Right atrium auricular region (tissue), 2 donors: ENCODE measurements at places on chromosomes 3 and 15. TPM values are rescaled to one million over a fixed set of nuclear protein-coding genes. Genes with fewer than 3 reads are reported as not detected.
A peak's percentile ranks its signal among the peaks of the same experiment; 100 is the strongest.

DNA sequence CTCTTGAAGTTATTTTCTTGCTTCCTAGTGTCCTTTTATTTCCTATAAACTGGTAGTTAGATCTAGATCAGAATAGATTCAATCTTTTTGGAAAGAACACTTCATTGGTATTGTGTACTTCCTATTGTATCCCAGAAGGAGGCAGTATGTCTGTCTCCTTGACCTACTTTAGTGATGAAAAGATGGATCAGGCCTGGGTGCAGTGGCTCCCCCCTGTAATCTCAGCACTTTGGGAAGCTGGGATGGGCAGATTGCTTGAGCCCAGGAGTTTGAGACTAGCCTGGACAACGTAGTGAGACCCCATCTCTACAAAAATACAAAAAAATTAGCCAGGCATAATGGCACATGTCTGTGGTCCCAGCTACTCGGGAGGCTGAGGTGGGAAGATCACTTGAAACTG lies 12.0 kb downstream of the BSN start:
- H3K27ac ChIP-seq, result no peak overlapping the region
- no peak for DNase-seq
- H3K27me3 ChIP-seq, result no peaks in the 10 kb centered on the region
- no peaks in the 10 kb centered on the region for H3K4me1 ChIP-seq
- H3K4me3 ChIP-seq, result no peak overlapping the region
- H3K36me3 ChIP-seq, result no peaks in the 10 kb centered on the region

The LRRC34 gene
- 2.9 TPM for total RNA-seq

GRCh38 chr15:93089727-93090305 lies 805 bp upstream of the RGMA start:
- DNase-seq, result no peak
- peak overlapping the region; percentile 28 for H3K27ac ChIP-seq
- H3K4me3 ChIP-seq, result peak overlapping the region; percentile 67
- H3K27me3 ChIP-seq, result no peaks in the 10 kb centered on the region

GRCh38 chr15:60477916-60478565 lies 901 bp downstream of the ICE2 start:
- no peak for DNase-seq
- H3K27me3 ChIP-seq, result no peaks in the 10 kb centered on the region
- H3K4me3 ChIP-seq, result peak overlapping the region; percentile 73
- peaks cover 21% of the 10 kb centered on the region for H3K36me3 ChIP-seq
- H3K27ac ChIP-seq, result peak overlapping the region; percentile 95
- H3K4me1 ChIP-seq, result no peaks in the 10 kb centered on the region

DNA sequence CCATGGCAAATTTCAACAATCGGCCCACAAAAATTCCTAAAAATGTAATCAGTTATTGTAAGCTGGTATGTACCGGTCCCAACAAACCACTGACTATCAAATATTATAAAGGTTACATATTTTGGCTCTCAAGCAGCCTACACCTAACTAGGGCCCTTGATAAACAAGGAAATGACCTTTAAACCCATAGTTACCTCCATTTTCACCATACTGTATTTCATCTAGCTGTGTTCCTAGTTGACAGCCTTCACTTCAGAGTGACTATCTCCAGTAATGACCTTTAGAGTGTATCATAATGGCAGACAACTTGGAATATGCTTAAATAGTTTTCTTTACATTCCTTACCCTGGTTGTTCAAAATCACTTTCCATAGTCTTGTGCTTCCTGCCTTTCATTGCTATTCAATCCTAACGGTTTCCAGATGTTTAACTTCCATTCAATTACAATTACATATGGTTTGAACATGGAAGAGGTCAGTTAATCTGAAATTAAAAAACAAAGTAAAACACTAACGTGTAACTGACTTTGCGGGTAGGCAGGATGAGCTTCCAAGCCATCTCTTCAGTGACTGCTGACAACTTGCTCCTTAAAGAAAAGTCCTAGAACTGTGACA lies 111.9 kb upstream of the TSC22D2 start:
- DNase-seq, result no peak
- no peaks in the 10 kb centered on the region for H3K27me3 ChIP-seq
- no peak overlapping the region for H3K4me3 ChIP-seq
- H3K4me1 ChIP-seq, result no peaks in the 10 kb centered on the region

The PTX3 gene
- total RNA-seq, result 2.6 TPM

GRCh38 chr3:139764936-139765335 lies 87.2 kb upstream of the NMNAT3 start:
- no peaks in the 10 kb centered on the region for H3K27me3 ChIP-seq
- H3K4me3 ChIP-seq, result no peak overlapping the region
- no peak for DNase-seq

The ZNF80 gene
- not detected for total RNA-seq

DNA sequence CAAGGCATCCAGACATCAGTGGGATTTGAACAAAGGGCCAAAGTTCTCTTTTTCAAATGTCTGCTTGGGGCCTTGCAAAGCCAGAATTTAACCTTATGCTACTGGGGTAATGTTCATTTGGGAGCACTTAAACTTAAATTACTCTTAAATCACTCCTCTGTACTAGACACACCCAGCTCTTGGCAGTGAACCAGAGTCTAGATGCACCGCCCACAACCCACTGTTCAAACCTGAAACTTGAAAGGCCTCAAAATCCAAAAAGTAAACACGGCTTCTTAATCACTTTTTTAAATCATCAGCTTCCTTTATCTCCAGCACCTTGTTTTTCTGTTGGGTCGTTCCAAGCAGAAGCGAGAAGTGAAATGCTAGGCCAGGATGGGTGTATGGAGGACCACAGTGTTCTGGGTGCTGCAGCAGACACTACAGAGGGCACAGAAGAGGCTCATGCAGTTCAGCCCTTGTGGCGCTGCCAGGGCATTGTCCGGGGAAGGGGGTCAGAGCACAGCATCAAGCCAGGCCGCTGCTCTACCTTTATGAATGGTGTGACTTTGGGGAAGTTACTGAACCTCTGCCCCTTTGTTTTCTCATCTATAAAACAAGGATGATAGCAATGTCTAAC lies 28.8 kb downstream of the MECOM start:
- no peaks in the 10 kb centered on the region for H3K36me3 ChIP-seq
- peaks cover 17% of the 10 kb centered on the region for H3K4me1 ChIP-seq
- no peak overlapping the region for H3K4me3 ChIP-seq
- no peak overlapping the region for H3K27ac ChIP-seq

The MUSTN1 gene
- total RNA-seq, result 45.0 TPM

GRCh38 chr3:161233557-161233956 lies 12.4 kb downstream of the NMD3 start:
- no peak overlapping the region for H3K4me3 ChIP-seq
- DNase-seq, result no peak
- H3K4me1 ChIP-seq, result no peaks in the 10 kb centered on the region
- H3K27ac ChIP-seq, result no peak overlapping the region
- no peaks in the 10 kb centered on the region for H3K27me3 ChIP-seq

DNA sequence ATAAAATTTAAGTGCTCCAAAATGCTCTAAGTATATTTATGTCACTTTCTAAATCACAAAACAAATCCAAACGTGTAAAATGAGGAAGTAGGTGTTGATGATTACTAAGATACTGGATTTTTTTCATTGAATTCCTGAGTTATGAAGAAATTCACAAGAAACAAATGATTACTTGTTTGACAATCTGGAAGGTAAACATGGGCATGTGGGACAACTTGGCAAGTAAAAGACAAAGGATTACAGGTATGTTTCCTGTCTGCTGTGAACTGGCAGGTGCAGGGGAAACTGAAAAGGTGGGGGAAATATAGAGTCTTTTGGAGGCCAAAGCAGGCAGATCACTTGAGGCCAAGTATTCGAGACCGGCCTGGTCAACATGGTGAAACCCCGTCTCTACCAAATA lies 252.7 kb upstream of the AZI2 start:
- no peak overlapping the region for H3K4me3 ChIP-seq
- no peak overlapping the region for H3K27ac ChIP-seq
- no peaks in the 10 kb centered on the region for H3K4me1 ChIP-seq
- H3K36me3 ChIP-seq, result no peaks in the 10 kb centered on the region
- no peak for DNase-seq

- H3K4me1 ChIP-seq, result no peaks in the 10 kb centered on the region
- H3K27me3 ChIP-seq, result no peaks in the 10 kb centered on the region
- no peaks in the 10 kb centered on the region for H3K36me3 ChIP-seq
These were observed 466.4 kb downstream of the DIPK2A start for GRCh38 chr3:144437989-144438388.

DNA sequence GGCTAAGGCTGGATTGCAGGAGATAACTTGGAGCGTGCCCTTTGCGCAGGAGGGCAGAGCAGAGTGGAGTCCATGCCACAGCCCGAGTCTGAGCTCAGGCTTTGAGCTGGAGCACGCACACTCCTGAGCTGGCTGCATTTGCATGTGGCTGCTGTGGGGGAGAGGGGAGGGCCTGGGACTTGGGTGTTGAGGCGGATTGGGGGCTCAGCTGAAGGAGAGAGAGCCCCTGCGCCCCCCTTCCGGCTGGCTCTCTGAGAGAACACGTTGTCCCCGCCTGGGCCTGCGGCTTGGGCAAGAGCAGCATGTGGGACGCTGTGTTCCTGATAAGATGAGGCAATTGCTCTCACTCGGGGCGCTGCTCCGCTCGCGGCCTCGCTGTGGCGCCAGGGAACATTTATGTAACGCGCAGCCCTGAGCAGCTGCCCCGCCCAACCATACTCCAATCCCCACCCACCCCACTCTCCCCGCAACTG lies 39.1 kb downstream of the KLF13 start:
- peak overlapping the region; percentile 47 for H3K4me3 ChIP-seq
- peak; percentile 99 for DNase-seq
- H3K27me3 ChIP-seq, result no peaks in the 10 kb centered on the region
- H3K36me3 ChIP-seq, result no peaks in the 10 kb centered on the region

GRCh38 chr15:34776606-34777105 lies 18.7 kb downstream of the ACTC1 start:
- no peak overlapping the region for H3K4me3 ChIP-seq
- DNase-seq, result no peak
- no peaks in the 10 kb centered on the region for H3K27me3 ChIP-seq
- no peak overlapping the region for H3K27ac ChIP-seq
- H3K4me1 ChIP-seq, result no peaks in the 10 kb centered on the region

DNA sequence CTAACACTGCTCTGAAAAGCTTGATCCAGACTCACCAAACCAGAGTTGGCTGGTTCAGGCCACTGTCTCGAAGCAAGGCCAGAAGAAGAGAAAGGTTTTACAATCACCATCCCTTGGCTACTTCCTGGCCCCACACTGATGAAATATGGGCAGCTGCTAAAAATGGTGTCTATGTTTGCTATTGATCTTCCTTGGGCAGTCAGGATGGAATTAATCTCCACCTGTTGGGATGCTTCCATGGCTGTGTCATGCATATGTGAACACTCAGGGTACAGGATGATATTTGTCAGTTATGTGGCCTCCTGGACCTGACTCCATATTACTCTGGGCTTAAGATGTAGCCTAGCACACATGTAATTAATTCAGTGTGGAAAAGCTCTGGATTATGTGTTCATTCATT lies 61.9 kb downstream of the FRMD4B start:
- H3K27ac ChIP-seq, result no peak overlapping the region
- no peaks in the 10 kb centered on the region for H3K36me3 ChIP-seq
- DNase-seq, result no peak
- H3K4me3 ChIP-seq, result no peak overlapping the region

- DNase-seq, result no peak
- H3K27me3 ChIP-seq, result no peaks in the 10 kb centered on the region
These were observed 187.8 kb downstream of the UACA start for GRCh38 chr15:70575231-70576226.

DNA sequence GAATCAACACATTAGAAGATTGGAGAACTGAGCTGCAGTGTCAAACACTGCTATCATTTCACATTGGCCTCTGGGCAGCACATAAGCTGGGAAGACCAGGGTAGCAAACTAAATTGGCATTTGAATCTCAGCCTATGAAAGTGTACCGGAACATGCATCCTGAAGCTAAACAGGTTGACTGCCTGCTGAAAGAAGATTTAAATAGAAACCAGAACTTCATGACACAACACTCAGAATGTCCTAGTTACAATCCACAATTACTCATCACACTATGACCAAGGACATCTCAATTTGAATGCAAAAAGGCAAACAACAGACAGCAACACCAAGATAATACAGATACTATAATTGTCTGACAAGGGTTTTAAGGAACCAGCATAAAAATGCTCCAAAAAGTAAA lies 26.2 kb downstream of the TM2D3 start:
- H3K4me1 ChIP-seq, result peaks cover 6% of the 10 kb centered on the region
- H3K4me3 ChIP-seq, result no peak overlapping the region
- no peaks in the 10 kb centered on the region for H3K36me3 ChIP-seq
- DNase-seq, result no peak
- peak overlapping the region; percentile 29 for H3K27ac ChIP-seq

The GUCA1C gene
- not detected for total RNA-seq

DNA sequence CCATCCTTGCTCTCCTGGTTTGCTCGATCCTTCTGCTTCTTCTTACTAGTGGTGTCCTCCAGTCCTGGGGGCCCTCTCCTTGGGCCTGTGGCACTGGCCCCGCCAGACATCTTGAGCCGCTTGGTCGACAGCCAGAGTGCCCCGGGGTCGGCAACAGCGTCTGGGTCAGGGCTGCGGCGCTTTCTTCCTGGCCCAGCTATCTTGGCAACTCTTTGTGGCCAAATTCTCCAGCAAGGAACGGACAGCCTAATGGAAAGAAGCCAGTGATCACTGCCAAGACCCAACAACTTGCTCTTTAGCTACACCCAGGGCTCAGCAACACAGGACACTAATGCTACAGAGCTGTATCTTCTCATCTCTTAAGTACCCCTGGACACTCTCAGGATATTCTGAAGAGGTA lies 1.6 kb downstream of the USP19 start:
- no peaks in the 10 kb centered on the region for H3K27me3 ChIP-seq
- H3K36me3 ChIP-seq, result peaks cover 79% of the 10 kb centered on the region
- no peak for DNase-seq
- H3K4me3 ChIP-seq, result peak overlapping the region; percentile 96
- peak overlapping the region; percentile 94 for H3K27ac ChIP-seq

GRCh38 chr3:186417791-186418190 lies 55.8 kb upstream of the DGKG start:
- DNase-seq, result no peak
- H3K36me3 ChIP-seq, result no peaks in the 10 kb centered on the region
- H3K27me3 ChIP-seq, result no peaks in the 10 kb centered on the region
